ENCODE measurements at places on chromosomes 1 and 21.

GRCh38 chr1:227901239-227901905 is 46.4 kb downstream of the WNT9A start:
- no peak for DNase-seq

- no peak for DNase-seq
These were observed 270.7 kb upstream of the C1orf174 start for GRCh38 chr1:4170548-4171340.

DNA sequence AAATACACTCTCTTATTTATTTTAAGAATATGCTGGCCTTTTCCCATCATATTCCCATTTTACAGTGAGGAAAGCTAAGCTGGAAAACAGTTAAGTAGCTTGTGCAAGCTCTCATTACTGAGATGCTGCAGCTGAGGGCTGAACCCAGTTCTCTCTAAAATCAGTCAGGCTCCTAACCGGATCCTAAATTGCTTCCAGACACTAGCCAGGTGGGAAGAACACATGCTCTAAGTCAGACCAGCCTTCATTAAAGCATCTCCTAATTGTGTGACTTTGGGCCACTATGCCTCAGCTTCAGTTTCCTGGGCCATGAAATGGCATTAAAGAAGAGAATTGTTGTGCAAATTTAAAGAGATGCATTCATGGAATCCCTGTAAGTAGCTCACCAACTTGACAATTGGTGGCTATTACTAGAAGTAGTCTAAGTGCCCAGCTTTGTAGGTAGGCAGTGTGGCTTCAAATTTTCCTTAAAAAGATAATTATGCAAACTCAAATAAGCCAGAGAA is 228.4 kb downstream of the DAB1 start:
- DNase-seq, result no peak

- no peak for DNase-seq
These were observed 32.8 kb downstream of the ARID1A start for GRCh38 chr1:26728645-26729044.

- DNase-seq, result no peak
These were observed 291.7 kb downstream of the PAPPA2 start for GRCh38 chr1:176754676-176755075.

- no peak for DNase-seq
These were observed 12.6 kb upstream of the C1QTNF12 start for GRCh38 chr1:1259119-1259488.

- DNase-seq, result no peak
These were observed 17.4 kb downstream of the TNFRSF1B start for GRCh38 chr1:12184008-12184681.

DNA sequence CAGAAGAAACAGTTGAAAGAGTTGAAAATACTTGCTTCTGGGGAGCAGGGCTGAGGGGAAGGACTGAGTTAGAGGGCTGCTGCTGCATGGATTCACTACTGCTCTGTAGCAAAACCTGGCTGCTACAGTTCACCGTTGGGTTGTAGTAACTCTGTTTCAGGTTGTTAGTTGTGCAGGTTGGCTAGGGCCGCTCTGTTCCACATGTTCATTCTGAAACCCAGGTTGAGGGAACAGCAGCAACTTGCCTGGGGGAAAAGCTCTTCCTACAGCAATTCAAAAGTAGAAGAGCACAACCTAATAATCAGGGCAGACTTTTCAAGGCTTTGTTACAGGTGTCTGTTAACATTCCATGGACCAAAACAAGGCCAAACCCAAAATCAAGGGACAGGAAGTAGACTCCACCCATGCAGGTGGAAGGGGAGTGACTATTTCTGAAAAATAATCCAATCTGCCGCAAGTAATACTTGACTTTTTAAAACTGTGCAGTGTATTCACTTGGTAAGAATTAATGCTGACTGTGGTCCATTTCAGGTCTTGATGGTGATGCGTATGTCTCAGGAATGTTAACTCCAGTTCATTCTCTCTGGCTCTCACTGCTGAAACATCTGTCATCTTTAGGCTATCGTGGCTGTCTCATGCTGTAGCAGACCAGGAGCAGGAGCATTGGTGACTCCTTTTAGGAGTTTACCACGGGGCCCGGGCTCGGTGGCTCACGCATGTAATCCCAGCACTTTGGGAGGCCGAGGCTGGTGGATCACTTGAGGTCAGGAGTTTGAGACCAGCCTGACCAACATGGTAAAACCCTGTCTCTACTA is 5.1 kb upstream of the PARK7 start:
- DNase-seq, result no peak

GRCh38 chr1:188941986-188942385 is 1535.7 kb downstream of the BRINP3 start:
- no peak for DNase-seq

DNA sequence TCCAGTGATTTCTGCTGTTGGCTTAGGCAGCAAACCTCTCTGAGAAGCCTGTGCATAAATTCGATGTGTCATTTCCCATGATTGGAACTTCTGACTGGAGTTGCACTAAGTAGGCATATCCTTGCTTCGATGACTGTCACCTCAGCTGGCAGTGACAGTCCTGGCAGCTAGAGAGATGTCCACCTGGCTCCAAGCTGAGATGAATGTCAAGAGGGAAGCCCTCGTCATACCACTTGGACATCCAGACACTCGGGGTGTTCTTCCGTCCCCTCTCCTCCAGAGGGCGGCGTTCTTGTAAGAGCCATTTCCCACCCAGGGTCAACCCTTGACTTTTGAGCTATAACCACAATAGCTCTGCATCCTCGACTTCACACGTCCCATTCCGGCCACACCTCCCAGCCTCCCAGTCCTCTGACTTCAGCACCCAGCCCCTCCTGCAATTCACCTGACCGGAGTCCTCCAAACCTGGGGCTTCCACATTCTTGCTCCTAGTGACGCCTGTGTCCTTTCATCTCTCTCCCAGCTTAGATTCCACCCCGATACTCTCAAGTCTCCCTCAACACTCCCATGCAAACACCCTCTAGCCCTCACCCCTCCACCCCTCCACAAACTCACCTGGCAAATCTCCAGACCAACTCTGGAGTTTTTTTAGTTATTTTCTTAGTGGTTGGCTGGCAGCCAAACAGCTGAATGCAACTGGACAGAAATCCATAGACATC is 17.3 kb downstream of the CA6 start:
- peak; percentile 27 for DNase-seq

- no peak for DNase-seq
These were observed 19.6 kb upstream of the NCF2 start for GRCh38 chr1:183609759-183610452.

DNA sequence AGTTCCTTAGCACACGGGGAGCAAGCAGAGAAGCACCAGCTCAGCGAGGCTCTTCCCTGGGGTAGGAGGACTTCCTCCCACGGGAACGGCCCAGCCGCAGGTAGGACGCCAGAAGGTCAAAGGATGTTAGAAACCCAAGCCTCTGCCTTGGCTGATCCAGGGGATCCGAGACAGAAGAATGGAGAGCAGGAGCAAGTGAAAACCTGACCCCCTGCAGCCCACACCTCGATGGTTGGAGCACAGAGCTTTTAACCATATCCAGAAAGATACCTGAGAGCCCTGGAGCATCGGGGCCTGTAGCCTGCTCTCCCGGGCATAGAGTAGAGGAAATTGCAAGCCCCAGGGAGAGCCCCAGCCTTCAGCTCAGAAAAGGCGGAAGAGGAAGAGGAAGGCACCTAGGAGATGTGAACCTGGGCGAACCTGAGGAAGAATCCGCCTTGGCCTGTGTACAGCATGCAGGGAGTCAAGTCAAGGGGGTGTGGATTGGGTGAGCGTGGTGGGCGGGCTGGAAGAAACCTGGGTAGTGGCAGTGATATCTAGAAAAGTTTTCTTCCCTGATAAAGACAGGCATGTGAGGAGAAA is 76.3 kb downstream of the PSMG1 start:
- no peak for DNase-seq

GRCh38 chr1:54425152-54425584 is 19.0 kb upstream of the SSBP3 start:
- DNase-seq, result no peak

DNA sequence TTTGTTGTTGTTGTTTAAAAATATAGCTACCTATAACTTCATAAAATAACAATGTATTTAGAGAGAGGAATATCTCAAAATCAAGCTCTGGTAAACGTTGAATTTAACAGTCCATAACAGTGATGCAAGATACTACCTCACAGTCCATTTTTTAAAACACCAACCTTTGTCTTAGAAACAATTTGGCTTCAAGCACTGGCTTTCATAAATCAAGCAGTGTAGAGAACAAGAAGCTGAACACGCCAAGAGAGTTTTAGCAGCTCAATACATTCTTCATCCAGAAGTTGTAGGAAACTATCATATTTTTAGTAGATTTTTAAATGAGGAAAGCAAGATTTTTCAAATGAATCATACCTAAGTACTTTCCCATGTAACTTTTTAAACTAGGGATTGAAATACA is 334.3 kb upstream of the ADAMTS5 start:
- DNase-seq, result no peak

GRCh38 chr1:154174654-154175053 is 17.2 kb downstream of the TPM3 start:
- no peak for DNase-seq

GRCh38 chr1:116513956-116514355 is 56.9 kb downstream of the CD58 start:
- no peak for DNase-seq

- no peak for DNase-seq
These were observed 266.2 kb downstream of the FOXD2 start for GRCh38 chr1:47703981-47704596.

- DNase-seq, result no peak
These were observed 20.7 kb upstream of the RPE65 start for GRCh38 chr1:68470388-68470970.

GRCh38 chr1:41677620-41678019 is 193.1 kb upstream of the EDN2 start:
- DNase-seq, result no peak
